Activated CD4-positive, alpha-beta T cell treated with anti-CD3 and anti-CD28 coated beads, Interleukin-2, amount 50 U/mL, for 1 hour (primary cell): ENCODE measurements at places on chromosomes 1 and 21.

DNA sequence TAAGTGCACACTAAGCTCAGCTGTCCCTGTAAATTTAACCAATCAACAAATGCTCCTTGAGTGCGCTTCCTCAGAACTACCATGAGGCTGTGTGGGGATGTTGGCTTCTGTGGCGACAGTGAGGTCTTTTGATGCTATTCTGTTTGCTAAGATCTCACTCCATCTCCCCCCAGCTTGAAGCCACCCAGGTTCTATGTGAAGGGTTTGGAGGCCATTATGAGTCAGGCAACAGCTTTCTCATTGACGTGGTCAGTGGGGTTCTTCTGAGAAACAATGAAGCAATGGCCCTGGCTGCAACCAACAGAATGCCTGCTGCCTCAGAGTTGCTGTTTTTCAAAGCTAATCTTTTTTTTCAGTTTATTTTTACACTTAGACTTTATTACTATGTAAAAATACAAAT, 205.5 kb downstream of the PTBP2 start:
- DNase-seq, result no peak

GRCh38 chr1:6358757-6359201, 34.8 kb downstream of the ACOT7 start:
- DNase-seq, result peak; percentile 50

DNA sequence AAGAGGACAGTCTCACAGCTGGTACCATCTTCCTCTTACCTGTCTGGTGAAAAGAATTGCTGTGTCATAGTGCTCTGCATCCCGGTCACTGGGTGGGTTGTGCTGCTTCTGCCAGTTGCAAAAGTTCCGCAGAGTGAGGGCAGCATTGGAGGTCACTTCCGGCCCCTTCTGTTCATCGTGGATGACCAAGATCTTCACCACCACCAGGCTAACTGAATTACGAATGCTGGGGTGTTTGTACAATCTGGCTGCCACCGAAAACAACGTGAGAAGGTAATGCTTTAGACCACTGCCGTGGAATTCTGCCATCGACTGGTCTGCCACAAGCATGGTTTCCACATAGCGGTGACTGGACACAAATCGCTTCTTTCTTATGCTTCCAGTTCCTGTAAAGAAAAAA, 2.9 kb downstream of the ADAMTS1 start:
- no peak for DNase-seq

DNA sequence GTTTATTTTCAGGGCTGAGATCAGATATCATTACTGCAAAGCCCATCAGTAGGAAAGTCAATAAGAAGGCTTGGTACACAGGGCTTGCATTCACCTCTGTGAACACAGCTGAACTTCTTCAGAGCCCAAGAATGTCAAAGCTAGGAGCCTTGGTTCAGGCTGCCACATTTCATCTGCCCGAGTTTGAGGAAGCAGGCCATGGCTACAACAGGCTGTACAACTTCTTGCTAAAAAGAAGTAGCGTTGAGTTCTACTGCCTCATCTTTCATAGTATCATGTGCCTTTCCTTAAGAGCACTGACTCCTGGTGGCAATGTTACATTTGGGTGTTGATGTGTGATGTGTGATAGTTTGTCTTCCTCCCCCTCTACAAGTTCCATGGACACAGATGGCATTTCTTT, 10.1 kb downstream of the C1orf162 start:
- DNase-seq, result no peak

GRCh38 chr1:156055281-156056048, 883 bp downstream of the LAMTOR2 start:
- no peak for DNase-seq

DNA sequence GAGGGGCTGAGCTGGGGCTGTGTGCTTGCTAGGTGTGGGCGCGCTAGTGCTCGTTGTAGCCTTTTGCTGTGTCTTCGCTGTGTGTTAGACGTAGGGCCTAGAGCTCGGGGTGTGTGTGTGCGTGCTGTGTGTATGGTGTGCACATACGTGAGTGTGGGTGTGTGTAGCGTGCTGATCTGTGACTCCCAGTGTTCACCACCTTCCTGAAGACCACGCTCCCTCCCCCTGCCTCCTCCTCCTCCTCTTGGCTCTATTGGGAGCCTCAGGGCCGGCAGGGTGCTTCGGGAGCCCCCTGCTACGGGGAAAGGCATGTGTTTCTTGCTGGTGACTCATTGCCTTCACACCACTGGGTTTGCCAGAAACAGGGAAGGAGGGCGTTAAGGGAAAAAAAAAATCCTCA, 9.4 kb upstream of the KCNC4 start:
- DNase-seq, result no peak

- DNase-seq, result no peak
Measured at GRCh38 chr1:206816390-206817287, 44.3 kb upstream of the IL10 start.
